Activated CD4-positive, alpha-beta T cell treated with anti-CD3 and anti-CD28 coated beads, Interleukin-2, amount 50 U/mL, for 1 hour (primary cell): ENCODE measurements at places on chromosomes 1 and 21.

GRCh38 chr1:221878134-221878533, 136.2 kb upstream of the DUSP10 start:
- DNase-seq, result no peak

DNA sequence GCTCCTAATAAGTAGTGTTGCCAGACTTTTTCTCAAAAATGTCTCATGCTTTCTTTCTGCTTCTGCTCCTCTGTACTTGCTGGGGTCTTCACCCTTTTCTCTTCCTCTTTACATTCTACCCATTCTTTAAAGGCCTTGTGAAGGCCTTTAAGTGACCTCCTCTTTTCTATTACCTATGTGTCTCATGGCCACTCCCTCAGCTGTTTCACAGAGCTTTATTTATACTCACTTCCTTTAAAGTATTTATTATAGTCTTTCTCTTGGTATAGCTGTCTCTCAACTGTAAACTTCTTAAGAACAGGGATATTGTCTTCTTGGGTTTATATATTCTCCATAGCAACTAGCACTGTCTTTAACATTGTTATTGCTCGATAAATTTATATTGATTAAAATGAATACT, 792 bp downstream of the GOLPH3L start:
- no peak for DNase-seq

GRCh38 chr1:208098773-208099172, 145.4 kb downstream of the PLXNA2 start:
- DNase-seq, result no peak

- DNase-seq, result no peak
These were observed 18.4 kb downstream of the YIPF1 start for GRCh38 chr1:53871221-53871620.

- DNase-seq, result no peak
These were observed 53.2 kb downstream of the STX6 start for GRCh38 chr1:180969434-180969833.

DNA sequence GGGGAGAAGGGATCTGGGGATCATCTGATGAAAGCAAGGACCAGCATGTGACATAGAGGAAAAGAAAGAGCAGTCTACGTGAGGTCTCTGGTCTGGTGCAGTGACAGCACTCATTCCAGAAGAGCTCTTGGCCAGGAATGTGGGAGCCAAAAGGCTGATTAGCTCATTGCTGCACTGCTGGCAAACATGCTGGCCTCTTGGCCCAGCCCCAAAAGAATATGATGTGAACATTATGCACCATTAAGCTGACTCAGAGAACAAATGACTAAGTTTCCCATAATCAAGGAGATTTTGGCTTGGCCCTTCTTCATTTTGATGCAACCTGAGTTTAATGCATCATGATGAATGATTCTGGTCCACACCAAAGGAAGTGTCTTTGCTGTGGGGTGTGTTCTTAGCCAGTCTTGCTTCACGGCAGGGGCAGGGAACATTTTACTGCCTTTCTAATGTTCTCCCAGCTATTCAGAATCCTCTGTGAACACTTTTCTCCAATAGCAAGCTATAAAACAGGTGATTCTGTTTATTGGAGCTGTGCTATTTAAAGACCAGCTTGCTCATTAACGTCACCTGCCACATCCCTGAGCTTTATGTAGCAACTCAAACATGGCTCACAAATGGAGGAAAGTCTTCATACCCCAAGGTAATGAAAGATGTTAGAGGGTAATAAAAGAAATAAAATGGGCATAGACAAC, 55.1 kb downstream of the PCBP3 start:
- DNase-seq, result no peak

GRCh38 chr1:54001591-54001990, 16.4 kb downstream of the LDLRAD1 start:
- no peak for DNase-seq

GRCh38 chr1:84632137-84632536, 57.9 kb upstream of the CTBS start:
- DNase-seq, result no peak
